ENCODE measurements at places on chromosomes 7 and 10.

DNA sequence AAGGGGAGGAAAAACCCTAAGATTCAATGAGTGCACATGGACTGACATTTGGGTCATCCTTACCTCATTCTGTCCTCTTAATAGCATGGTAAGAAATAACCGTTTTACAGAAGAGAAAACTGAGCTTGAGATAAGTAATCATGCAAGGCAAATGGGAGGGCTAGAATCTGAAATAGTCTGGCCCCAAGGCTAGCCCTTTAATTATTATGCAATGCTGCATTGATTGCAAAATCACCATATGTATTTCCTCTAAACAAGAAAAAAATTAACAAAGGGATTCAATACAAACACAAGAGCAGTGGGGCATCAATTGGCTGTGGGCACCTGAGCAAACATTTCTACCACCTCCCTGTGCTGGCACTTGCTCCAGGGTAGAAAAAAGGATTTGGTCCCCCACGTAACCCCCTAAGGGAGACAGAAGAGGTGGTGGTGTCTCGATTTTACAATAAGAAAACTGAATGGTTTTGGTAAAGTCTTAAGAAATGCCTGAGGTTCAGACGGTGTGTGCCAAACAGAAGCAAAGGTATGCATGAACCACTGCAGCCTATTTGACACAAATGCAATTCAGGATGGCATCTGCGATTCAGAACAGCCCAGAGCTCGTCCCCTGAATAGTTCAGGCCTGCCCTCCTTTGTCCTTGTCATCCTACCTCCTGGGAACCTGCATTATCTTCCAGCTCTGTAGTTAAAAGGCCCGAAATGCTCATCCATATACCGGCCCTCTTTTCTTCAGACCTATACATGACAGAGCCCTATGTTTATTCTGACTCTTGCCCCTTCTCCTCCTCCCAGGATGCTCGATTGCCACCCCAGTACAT lies 23.6 kb downstream of the PIP4K2A start:
- no peak for DNase-seq

GRCh38 chr7:25951414-25952260 lies 200.4 kb upstream of the NFE2L3 start:
- DNase-seq: peak; percentile 50

DNA sequence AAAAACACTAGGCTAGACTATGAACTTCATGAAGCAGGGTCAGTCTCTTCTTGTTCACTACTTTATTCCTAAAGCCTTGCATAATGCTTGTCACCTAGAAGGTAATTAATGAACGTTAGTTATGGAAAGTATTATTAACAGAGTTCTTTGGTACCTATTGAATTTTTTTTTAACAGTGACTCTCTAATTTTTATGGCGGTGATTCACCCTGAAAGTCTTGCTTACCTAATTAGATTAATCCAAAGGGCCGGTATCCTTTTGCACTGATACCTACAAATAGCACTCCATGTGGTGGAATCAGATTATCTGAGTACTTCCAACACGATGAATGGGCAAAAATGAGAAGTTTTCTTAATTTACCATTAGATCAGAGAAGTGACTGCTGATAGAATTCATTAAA lies 31.7 kb downstream of the STAM start:
- DNase-seq: no peak

GRCh38 chr10:71465551-71466252 lies 69.0 kb downstream of the CDH23 start:
- no peak for DNase-seq

GRCh38 chr10:86726677-86726999 lies 29.8 kb upstream of the BMPR1A start:
- DNase-seq: no peak

DNA sequence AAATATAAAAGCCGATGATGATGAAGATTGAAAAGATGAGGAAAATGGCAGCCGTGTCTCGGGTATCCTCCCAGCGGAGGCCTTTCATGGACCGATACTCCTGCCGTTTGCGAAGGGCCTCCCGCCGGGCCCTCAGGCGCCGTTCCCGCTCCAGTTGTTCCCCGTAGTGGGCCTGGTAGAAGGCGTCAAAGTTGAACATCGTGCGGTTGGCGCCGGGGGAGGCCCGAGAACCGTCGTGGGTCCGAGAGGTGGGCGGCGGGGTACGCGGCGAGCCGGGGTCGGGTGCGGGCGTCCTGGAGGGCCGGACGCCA lies 553 bp downstream of the DNAJC30 start:
- DNase-seq: no peak

- DNase-seq: no peak
These were observed 48.5 kb upstream of the TMEM106B start for GRCh38 chr7:12162415-12163113.

DNA sequence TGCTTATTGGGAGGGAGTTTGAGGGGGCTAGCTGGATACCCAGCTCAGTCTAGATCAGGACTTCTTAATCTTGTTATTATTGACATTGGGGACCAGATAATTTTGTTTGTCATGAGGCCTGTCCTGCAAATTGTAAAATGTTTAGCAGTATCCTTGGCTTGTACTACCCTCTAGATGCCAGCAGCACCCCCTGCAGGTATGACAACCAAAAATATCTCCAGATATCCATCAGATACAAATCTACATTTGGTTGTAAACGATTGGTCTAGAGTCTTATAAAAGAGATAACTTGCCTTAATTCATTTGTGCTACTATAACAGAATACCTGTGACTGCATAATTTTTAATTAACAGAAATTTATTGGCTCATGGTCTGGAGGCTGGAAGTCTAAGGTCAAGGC lies 1232.2 kb downstream of the XPNPEP1 start:
- no peak for DNase-seq

- DNase-seq: peak; percentile 85
These were observed at the start of gene AP3M1 for GRCh38 chr10:74150204-74150989. AP3M1 (minus strand) TSS chr10:74150828; CDS start chr10:74138379, 12,449 bp downstream.

DNA sequence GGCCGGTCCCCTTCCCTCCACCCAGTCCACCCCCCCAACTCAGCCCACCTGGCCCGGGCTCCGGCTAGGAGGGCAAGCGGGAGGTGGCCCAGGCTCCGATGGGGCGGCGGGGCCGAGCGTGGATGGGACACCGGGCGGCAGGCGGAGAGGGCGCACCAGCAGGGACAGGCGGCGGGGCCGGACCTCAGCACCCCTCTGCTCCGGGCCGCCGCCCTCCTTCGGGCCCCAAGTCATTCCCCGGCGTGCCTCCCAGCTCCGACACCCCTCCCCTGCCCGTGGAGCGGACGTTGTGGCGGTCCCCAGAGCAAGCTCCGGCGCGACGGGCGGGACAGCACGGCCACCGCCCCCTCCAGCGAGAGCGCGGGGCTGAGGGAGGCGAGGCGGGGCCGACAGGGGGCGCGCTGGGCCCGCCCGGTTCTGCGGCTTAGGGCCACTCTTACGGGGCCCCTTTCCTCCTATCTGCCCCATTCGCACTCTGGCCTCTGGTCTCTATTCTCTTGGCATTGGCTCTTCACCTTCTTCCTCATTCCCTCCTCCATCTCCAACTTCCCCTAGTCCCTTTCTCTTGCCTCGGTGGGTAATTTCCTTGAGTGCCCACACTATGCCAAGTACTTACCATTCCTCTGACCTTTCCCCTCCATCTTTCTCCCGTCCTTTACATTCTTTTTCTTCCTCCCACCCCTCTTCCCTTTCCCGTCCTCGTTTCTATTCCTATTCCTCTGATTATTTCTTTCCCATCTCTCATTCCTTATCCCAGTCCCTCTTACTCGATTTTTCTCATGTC lies 701 bp upstream of the GBX1 start:
- no peak for DNase-seq

DNA sequence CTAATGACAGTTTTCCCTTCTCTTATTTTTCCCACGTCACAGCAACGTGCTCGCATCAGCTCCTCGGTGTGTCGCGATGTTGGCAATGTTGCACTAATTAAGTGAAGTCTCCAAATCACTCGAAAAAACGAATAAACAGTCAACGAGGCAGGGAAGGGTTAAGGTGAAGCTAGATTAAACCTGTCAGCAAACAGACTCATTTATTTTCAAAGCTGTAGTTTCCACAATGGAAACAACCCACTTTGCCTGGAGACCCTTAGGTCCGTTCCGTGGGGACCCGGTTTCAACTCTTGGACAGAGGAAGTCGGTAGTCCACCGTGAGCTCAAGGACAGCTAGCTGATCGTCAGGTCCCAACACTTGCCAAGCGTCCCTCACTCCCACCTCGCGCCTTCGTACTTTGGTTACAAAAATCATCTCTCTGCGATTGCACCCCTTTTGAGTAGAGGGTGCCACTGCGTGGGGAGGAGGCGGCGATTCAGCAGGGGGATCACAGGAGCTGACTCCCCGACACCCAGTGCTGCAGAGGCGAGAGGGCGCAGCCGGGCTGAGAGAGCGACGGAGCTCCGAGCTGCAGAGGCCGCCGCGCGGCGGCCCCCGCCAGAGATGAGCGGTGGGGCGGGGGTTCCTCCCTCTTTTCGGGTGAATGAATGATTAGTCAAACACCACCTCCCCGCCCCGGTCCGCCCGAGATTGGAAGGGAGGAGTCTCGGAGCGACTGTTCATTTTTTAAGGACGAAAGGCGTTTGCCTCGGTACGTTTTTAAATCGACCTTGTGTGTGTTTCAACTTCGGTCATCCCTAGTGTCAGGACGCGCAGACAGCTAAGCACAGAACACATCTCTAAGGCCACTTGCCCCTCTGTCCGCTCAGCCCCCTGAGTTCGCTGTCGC lies 1.3 kb upstream of the BMPER start:
- peak; percentile 21 for DNase-seq

DNA sequence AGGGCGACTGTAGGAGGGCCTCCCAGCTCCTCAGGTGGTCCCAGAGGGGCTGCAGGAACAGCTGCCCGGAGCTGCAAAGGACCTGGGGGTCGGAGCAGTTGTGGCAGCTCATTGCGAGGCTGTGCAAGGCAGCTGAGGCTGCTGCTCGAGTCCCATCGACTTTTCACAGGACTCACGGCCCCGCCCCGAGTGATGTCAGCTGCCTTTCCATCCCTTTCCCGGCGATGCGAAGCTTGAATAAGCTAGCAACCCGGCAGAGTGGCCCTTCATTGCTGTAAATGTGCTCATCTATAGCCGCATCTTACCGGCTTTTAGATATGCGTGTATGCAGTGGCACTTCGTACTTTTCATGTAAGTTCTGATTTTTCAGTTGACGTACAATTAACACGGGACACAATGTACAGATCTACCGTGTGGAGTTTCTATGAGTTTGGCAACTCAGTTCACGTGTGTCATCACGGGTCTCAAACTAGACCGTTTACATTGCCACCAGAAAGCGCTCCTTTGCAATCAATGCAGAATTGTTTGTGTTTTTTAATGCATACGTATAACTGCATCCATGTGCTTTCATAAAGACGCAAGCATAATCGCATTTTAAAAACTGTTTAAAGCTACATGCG lies at the start of gene CH25H:
Gene CH25H (minus strand): TSS at position 137 of the 620 bp plus-strand sequence. CDS start 25 bp downstream, at position 112.
- DNase-seq: peak; percentile 68

DNA sequence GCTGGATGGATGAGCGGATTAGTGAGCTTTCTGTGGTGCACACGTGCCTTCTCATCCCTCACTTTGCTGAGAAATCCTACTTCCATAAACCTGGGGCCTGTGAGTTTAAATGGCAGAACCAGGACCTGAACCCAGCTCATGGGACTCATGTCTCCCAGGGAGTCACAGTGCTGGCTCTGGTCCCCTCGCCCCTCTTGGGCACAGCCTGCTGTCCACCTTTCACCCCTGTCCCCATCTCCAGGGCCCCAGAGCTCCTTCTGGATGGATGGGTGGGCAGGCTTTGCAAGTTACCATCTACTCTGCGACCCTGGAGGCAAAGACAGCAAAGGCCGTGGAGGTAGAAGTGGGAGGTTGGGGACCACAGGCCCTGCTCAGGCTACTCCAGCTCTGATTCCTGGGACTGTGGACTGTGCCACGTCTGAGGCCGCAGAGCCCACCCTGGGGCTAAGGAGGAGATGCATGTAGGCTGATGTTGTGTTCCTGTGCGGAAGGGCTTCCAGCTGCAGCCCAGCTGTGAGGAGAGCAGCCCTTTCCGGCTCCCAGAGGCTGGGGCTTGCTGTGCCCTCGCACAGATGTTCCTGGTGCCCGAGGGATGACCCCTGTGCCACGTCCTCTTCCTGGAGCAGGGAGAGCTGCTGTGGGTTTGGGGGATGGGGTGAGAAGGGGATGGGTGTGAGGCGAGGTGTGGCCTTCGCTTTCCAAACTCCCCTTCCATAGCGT lies 40.3 kb downstream of the PRF1 start:
- DNase-seq: no peak

DNA sequence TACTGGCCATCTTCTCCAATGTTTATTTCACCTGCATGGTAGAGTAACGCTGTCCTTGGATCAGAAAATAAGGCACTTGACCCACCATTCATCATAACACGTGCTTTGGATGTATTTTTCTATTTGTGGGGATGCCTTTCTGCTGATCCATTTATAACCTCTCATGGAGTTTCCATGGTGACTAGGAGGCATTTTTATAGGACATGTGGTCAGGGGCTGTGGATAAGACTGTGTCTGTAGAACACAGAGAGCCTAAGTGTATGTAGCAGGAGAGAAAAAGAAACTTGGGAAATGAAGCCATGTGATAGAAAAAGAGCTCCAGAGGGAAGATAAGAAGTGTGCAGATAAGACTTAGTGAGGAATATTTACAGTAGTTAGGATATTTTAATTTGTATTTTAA lies 184.2 kb downstream of the POU6F2 start:
- no peak for DNase-seq

All from C1 segment of cervical spinal cord (tissue), 14 donors.